H4 (cell line): ENCODE measurements at places on chromosomes 12 and 14. TPM values are rescaled to one million over a fixed set of nuclear protein-coding genes. Genes with fewer than 3 reads are reported as not detected.

The TSHR gene
- not detected in 2 replicates for total RNA-seq

The RND1 gene
- total RNA-seq = 0.06 and 0.14 TPM in 2 replicates

The CDKN3 gene
- total RNA-seq = 150 and 180 TPM in 2 replicates

The FAM90A1 gene
- not detected in 2 replicates for total RNA-seq

The RAD51B gene
- total RNA-seq = 5.2 and 11.2 TPM in 2 replicates

The DIO2 gene
- total RNA-seq = 37.3 and 48.7 TPM in 2 replicates

The CLEC2D gene
- 1.7 and 6.6 TPM in 2 replicates for total RNA-seq

The TM7SF3 gene
- 58.9 and 67.6 TPM in 2 replicates for total RNA-seq

The PTGDR gene
- total RNA-seq = not detected in 2 replicates

The ACSS3 gene
- 9.4 and 12.4 TPM in 2 replicates for total RNA-seq

The CELA1 gene
- total RNA-seq = not detected in 2 replicates

The GDF3 gene
- not detected in 2 replicates for total RNA-seq

The SLC2A3 gene
- 42.8 and 51.9 TPM in 2 replicates for total RNA-seq

The KRT5 gene
- total RNA-seq = not detected in 2 replicates

The SERPINA1 gene
- 0.99 and 3.2 TPM in 2 replicates for total RNA-seq

The HOXC6 gene
- total RNA-seq = 0.27 TPM in 2 replicates

The PAX9 gene
- total RNA-seq = 4.6 and 5.2 TPM in 2 replicates

The CPM gene
- 0.45 and 1.7 TPM in 2 replicates for total RNA-seq

The ABCC9 gene
- total RNA-seq = 0.06 TPM in 1 of 2 replicates, not detected in the other

The TCL1B gene
- not detected in 2 replicates for total RNA-seq

The PTPRO gene
- total RNA-seq = 1.2 and 1.7 TPM in 2 replicates

The DNAI7 gene
- 0.23 and 0.60 TPM in 2 replicates for total RNA-seq

The C12orf54 gene
- total RNA-seq = not detected in 2 replicates

The CMTM5 gene
- not detected in 2 replicates for total RNA-seq

The LYZ gene
- 0.12 TPM in 1 of 2 replicates, not detected in the other for total RNA-seq

The REP15 gene
- total RNA-seq = 0.25 TPM in 1 of 2 replicates, not detected in the other

The DAO gene
- not detected in 2 replicates for total RNA-seq

The PMCH gene
- not detected in 2 replicates for total RNA-seq

The LTA4H gene
- total RNA-seq = 67.7 and 85.7 TPM in 2 replicates

The OR6C2 gene
- total RNA-seq = not detected in 2 replicates

The SLC6A13 gene
- 0.27 TPM in 1 of 2 replicates, not detected in the other for total RNA-seq

The SDSL gene
- total RNA-seq = 5.0 and 7.6 TPM in 2 replicates

The KRT78 gene
- total RNA-seq = not detected in 2 replicates

The TAS2R7 gene
- total RNA-seq = not detected in 2 replicates

The CLEC2B gene
- total RNA-seq = 32.7 and 68.8 TPM in 2 replicates

The INHBC gene
- total RNA-seq = not detected in 2 replicates

The RFC5 gene
- 45.0 and 49.2 TPM in 2 replicates for total RNA-seq

The PLEKHA5 gene
- 12.3 and 18.7 TPM in 2 replicates for total RNA-seq

The VRTN gene
- total RNA-seq = not detected in 2 replicates

The ACRBP gene
- not detected in 2 replicates for total RNA-seq

The FGF23 gene
- total RNA-seq = not detected in 2 replicates

The A2M gene
- total RNA-seq = 5.3 and 5.6 TPM in 2 replicates

The OVCH1 gene
- not detected in 2 replicates for total RNA-seq

The RD3L gene
- total RNA-seq = not detected in 2 replicates

The GLT8D2 gene
- total RNA-seq = 25.3 and 39.7 TPM in 2 replicates

The TAS2R50 gene
- not detected in 2 replicates for total RNA-seq

The TMEM117 gene
- total RNA-seq = 7.2 and 8.5 TPM in 2 replicates

The AMDHD1 gene
- total RNA-seq = 0.43 and 1.6 TPM in 2 replicates

The KRT3 gene
- not detected in 2 replicates for total RNA-seq
